ENCODE measurements at places on chromosomes 12 and 14.

GRCh38 chr12:30019366-30020140 lies 235.8 kb upstream of the TMTC1 start:
- no peak for DNase-seq

GRCh38 chr12:62250671-62251608 lies 9.3 kb upstream of the USP15 start:
- no peak for DNase-seq

GRCh38 chr12:11881835-11882234 lies 188.9 kb upstream of the BCL2L14 start:
- no peak for DNase-seq

DNA sequence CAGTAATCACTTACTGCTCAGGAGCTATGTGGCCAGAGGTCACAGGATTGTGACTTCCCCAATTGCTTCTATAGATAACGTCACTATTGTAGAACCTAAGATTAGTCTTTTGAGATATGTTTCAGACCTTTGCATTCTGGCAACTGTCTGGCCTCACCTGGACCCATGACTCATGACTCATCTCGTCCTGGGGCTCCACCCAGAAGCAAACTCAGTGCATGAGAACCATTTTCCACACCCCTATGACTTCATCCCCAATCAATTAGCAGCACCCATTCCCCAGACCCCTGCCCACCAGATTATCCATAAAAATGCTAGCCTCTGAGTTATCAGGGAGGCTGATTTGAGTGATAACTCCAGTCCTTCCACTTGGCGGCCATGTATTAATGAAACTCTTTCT lies 186.9 kb downstream of the EMP1 start:
- no peak for DNase-seq

DNA sequence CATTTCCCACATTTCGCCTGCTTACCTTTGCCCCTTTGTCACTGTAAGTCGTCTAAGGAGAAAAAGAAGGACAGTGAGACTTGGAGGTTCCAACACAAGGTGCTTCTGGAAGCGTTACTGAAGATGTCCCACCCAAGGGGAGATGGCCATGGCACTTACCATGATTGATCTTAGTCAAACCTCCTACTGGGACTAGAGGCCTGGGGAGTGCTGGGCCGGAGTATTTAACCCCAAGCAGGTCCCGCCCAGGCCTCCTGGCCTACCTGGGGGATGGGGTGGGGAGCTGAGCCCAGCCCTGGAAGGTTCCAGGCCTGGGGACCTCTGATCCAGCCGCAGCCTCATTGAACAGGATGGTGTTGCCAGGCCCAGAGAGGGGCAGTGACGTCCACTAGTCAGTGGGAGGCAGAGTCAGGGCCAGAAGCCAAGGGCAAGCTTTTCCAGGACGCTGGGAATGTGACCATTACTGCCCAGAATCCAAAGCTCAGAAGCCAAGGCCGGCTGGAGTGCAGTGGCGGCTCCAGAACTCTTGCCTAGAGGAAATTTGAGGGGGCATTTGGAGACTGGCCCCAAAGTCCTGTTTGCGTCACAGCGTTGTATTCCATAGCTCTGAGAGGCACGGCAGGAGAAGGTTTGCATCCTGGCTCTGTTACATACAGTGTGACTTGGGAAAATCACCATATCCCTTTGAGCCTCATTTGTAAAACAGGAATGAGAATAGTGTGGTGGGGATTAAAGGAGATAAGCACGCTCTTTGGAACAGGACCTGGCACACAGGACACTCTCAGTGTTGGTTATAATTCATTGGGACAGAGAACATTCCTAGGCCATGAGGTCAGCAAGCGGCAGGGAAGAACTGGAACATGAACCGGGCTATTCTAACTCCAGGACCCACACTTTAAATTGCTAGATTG lies at the start of gene HPD:
TSS of gene HPD (minus strand) at position 198 of the 911 bp plus-strand sequence. CDS start at position 162, 36 bp downstream.
- no peak for DNase-seq

- no peak for DNase-seq
Measured at GRCh38 chr14:72763892-72764291, 130.0 kb downstream of the DPF3 start.

DNA sequence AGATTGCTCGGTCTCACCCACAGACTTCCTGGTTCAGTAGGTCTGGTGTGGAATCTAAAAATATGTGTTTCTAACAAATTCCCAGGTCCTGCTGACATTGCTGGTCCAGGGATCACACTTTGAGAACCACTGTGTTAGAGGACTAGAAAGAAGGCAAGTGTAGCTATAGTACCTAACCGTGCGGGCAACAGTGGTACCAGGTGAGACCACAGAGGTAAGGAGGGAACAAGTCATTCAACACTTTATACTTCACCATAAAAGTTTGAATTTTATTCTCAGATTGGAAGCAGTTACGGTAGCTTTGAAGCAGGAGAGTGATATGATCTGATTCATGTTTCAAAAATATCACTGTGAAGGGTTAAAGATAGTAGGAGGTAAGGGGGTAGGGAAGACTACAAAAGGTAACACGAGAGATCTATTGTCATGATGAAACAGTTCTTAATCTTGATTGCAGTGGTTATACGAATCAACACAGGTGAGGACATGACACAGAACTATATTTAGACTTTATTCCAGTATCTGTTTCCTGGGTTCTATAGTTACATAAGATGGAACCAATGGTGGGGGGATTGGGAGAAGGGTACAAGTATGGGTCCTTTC lies 73.5 kb downstream of the CDK17 start:
- no peak for DNase-seq

GRCh38 chr14:59964251-59965007 lies 44.5 kb downstream of the LRRC9 start:
- no peak for DNase-seq

GRCh38 chr12:104958805-104959334 lies 780 bp upstream of the SLC41A2 start:
- DNase-seq: no peak

GRCh38 chr14:52266782-52267181 lies 716 bp upstream of the PTGDR start:
- no peak for DNase-seq

DNA sequence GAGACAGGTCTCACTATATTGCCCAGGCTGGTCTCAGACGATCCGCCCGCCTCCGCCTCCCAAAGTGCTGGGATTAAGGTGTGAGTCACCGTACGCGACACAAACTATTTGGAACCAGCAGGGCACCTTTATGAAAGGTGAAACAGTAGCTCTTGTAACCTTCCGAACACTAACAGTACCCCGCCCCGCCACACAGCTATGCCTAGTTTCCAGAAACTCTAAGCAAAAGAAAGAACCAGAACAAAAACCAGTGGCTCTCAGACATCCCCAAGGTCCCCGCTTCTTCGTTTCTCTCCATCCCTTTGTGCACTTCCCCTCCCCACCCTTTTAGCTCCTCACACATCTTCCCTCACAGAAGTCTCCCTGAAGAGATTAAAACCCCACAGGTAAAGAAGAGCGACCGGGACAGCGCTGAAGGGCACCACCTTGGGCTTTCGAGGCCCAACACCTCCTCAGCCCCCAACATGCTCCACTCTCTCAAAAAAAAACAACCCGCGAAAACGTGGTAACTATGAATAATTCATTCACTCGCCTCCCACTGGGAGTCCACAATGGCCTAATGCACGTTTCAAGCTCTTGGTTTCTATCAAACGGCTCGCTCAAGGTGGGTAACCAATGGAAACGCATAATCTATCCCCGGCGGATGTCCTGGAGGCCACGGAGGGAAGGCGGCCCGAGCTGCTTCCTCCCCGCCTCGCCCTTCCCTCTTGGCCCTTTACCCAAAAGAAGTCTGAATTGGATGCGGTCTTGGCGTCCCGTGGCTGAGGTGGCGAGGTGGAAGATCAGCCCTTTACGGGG lies 877 bp downstream of the BAG5 start:
- no peak for DNase-seq

- DNase-seq: no peak
Measured at GRCh38 chr14:100899884-100900771, 3.4 kb downstream of the RTL1 start.

DNA sequence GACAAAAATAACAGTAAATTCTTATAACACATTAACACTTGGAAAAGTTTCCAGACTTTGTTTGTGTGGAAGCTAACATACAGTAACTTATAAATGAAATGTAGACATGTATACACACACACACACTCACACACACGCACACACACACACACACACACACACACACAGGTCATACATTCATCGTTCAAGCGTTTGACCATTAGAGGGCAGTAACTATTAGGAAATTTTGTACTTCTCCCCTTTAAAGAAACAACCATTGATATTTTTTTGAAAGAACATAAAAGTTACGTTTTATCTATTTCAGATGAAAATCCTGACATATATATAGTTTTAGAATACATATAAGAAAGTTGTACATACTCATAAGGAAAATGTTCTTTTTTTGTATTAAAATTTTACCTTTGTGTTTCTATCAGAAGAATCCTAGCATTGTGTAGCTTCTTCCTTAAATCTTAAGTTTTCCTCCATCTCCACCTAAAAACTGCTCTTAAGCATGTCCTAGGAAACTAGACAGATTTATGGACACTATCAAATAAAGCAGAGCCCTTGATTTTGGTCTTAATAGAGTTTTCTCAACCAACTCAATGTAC lies 29.0 kb downstream of the PTPRQ start:
- DNase-seq: no peak

DNA sequence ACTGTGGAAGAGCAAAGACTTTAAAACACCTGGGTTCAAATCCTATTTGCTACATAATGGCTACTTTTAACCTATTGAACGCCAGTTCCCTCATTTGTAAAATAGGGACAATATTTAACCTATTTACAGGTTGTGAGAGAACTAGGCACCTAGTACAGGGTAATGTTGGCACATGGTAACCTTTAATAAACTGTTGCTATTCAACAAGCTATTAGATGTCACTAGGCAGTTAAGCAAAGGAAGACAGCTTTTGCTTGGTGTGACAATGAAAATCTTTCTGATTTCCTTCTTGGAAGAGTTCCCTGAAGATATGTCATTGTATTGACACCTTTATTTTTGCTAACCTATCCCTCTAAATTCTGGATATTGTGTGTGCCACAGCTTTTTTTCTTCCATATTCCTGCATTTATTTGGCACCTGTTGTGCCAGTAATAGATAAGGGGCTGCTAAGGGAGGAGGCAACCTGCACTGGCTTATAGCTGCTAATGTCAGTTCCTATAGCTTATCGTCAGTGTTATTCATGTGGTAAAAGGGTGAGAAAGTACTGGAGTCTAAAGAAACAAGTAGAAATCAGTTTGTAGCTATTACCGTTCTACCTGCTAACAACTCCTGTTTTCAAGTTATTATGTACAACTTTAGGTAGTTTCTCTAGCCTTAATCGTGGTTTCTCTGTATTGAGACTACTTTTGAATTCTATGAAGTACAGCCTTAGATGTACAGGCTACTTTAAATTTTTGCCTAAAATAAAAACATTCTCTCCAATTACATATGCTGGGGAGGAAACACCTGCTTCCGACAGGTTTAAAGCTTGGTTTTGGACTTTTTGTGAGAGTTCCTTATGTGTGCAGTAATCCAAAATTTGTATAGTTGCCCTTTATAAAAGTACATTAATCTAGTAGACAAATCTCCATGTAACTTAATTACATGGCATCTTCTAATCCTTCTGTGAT lies 24.3 kb downstream of the HIF1A start:
- DNase-seq: no peak

DNA sequence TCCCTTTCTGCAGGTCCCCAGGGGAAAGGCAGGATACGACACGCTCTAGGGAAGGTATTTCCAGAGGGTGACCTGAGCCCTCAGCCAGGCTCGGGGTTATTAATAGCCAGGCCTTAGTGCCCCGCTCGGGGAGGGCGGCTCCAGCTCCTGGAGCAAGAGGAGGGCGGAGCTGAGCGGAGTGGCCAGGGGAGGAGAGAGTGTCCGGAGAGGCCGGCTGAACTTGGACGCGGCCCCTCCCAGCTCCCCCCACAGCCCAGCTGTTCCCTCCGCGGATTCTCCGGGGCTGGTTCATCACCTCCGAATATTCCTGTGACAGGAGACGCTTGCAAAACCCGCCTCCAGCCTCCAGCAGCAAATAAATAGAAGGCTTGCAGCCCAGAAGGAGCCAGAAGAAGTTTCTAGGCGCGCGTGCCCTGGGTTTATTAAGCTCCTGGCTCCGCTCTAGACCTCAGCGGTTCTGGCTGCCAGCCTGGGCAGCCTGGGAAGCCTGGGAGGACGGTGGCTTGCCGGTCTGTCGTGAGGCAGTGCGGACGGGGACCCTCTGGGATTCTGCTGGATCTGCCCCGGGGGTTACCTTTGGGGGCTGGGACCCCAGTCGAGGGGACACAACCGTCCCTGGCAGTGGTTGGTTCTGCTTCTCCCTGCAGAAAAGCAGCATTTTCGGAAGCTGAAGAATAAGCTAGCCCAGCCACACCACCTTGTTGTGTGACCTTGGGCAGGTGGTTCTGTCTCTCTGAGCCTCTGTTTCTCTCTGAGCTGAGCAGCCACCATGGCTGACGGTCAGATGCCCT lies at the start of gene HSPB8:
TSS of gene HSPB8 (plus strand) at position 388 of the 791 bp plus-strand sequence. CDS start at position 770, 382 bp downstream.
- peak; percentile 43 for DNase-seq

DNA sequence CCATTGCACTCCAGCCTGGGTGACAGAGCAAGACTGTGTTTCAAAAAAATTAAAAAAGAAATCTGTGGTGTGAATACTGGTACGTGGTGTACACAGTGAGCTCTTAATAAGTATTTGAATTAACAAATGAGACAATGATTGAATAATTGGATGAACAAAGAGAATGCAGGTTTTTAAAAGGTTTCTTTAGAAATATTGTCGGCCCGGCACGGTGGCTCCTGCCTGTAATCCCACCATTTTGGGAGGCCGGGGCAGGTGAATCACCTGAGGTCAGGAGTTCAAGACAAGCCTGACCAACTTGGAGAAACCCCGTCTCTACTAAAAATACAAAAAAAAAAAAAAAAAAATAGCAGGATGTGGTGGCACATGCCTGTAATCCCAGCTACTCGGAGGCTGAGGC lies 6.6 kb downstream of the HIF1A start:
- DNase-seq: no peak

GRCh38 chr12:125193376-125194152 lies 128.3 kb downstream of the AACS start:
- DNase-seq: peak; percentile 17

DNA sequence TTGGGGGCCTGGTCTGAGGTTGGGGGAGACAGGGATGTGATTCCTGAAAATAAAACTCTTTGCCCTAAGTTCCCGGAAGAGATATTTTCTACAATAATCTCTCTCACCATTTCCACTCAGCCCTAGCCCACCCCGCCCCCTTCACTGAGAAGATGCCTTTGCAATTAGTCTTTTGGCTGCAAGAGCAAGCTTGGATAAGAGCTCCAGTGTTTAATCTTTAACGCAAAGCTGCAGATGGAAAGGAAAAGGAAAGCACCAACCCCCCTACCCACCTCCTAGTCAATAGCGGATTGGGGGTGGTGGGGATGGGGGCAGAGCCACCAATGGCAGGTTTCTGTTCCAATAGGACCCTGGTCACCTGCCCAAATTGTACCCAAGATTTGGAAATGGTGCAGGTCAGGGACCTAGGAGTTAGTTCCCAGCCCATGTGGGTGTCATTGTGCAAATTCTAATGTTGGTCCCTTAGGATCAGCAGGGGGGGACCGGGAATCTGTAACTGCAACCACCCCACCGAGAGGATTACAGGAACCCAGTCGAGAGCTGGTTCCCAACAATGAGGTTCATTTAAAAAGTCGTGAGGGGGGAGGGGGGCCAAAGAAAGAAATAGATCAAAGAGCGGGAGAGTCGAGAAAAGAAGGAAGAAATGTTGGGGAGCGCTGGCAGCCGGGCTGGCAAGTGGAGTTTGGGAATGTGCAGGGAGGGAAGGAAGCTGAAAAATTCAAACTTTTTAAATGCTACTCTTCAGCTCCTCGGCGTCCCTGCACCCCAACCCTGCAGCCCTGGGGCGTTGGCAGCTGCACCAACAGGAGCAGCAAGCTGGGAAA lies 1.6 kb downstream of the ZFP36L1 start:
- DNase-seq: no peak

All from hippocampal formation (tissue), 2 donors.